Cortex of kidney (tissue), 1 donor: ENCODE measurements at places on chromosomes 6 and 20.

DNA sequence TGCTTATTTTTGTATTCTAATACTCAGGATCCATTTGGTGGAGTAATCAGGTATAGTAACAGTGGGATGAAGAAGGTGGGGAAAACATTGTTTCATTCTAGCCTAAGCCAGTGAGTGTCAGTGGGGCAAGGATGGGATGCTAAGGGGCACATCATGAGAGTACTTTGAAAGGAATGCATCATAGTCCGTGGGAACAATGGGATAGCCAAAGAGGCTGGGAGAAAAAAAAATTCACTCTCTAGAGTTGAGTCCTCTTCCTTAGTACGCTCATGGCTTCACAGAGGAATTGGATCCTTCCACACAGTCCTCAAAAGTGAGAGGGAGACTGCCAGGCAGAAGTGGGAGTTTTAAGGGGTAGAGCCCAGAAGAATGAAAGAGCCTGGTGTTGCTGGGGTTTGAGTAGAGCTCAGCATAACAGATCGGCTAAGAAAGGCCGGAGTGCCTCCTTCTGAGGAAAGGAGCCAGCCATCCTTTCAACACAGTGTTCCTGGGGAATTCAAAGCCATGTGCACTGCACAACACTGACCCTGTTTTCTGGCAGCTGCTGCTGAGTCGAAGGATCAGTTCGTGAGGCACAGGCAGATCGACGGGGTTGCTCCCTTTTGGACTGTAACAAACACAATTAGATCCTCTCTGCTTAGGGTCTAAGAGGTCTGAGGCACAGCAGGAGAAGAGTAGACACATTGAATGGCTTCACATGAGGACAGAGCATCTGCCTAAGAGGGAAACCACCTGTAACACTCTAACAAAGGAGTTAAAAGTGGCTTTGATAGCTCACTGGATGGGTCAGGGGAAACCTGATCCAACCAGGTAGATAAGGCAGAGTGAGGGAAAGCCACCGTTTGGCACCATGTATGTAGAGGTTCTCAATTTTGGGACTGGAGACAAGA is 61.2 kb downstream of the ELOVL5 start:
- DNase-seq = no peak

DNA sequence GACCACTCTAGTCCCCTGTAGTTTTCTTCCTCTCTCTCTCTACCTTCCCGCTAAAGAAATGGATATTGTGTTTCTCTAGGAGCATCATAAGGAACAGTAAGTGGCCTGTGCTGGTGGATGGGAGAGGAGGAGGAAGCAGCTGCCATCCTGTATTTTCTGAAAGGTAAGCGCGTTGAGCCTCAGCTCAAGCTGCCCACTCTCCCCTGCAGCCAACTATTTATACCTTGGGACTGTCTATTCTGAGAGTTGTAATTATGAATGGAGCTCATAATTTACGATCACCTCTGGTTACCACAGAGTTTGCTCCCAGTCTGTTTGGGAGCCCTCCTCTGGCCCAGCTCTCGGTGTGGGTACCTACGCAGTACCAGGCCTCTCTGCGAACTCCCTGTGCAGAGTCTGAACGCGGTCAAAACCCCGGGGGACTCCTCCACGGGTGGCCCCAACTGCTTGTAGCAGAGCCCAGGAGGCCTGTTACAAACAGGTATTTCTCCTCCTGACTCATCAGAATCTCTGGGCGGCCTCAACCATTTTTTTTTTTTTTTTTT is 285.4 kb downstream of the SMOC2 start:
- no peak for DNase-seq

- DNase-seq = no peak
These were observed 84.6 kb upstream of the JAG1 start for GRCh38 chr20:10758446-10758845.

DNA sequence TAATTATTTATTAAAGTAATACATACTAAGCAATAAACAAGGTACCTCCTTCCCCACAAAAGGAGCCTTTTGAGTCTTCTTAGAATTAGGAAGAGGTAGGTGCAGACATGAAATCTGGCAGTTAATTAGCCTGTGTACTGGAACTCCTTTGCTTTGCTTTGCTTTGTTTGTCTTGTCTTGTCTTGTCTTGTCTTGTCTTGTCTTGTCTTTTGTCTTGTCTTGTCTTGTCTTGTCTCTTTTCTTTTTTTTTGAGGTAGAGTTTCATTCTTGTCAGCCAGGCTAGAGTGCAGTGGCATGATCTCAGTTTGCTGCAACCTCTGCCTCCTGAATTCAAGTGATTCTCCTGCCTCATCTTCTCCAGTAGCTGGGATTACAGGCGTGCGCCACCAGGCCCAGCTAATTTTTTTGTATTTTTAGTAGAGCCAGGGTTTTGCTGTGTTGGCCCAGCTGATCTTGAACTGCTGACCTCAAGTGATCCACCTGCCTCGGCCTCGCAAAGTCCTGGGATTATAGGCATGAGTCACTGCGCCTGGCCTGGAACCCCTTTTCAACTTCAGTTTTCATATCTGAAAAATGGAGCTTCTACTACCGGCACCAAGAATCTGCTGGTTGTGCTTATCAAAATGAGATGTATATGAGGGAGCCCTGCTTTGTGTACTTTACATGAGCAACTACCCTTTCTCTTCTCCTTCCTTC is 301.2 kb downstream of the CDKAL1 start:
- DNase-seq = no peak

- DNase-seq = no peak
These were observed 159.3 kb downstream of the CD83 start for GRCh38 chr6:14276667-14277404.

- DNase-seq = no peak
These were observed 49.0 kb downstream of the SYNJ2 start for GRCh38 chr6:158030380-158031300.

DNA sequence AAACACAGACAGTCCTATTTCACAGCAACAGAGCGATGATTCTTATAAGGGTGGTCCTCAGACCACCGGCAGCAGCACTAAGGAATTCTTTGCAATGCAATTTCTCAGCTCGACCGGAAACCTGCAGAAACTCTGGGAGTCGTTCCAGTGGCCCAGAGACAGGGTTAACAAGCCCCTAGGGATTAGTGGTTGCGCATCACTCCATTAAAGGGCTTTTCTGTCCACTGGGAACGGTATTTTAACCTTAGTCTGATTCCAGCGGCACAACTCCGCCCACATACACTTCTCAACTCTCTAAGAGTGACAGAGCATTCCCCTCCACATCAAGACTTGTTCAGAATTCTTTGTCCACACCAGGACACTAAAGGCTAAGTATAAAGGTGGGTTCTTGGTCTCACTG is 341.5 kb downstream of the TFAP2A start:
- no peak for DNase-seq

DNA sequence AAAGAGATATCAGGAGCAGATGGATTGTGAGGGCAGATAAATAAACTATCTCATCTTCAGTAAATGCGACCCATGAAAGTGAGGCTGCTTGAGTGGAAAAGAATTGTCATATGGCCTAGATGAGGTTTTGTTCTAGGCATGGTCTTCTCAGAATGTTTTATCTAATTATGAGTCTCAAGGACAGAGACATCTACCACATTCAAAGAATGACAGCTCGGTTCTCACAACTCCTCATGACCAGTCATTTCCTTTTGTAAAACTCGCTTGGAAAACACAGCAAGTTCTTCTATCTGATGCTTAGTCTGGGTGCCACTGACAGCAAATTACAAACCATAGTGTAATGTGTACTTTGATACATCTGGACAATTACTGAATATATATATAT is 140.5 kb downstream of the CCDC170 start:
- DNase-seq = no peak

DNA sequence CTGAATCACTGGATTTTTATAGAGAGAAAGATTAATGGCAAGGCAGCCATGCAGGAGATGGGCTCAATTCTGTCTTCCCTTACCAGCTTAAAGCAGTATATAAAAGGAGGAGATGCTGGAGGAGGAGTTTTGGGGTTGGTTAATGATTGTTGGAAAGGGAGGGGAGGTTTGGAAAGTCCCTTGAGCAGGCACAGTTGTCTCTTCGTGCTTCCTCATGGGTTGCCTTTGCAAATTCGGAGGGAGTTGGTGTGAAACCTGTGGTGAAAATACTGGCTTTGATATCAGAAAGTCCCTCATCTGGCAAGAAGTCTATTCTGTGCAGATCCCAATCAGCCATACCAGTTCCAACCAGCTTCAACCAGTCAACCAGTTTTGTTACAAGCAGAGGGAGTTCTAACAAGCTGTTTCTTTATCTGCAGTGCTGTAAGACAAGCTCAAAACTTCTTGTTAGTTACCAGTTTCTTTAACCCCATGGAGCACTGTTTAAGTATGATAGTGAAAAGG is 107.0 kb downstream of the HIVEP1 start:
- DNase-seq = no peak

- DNase-seq = no peak
These were observed 36.4 kb downstream of the PSMG4 start for GRCh38 chr6:3294921-3295871.

DNA sequence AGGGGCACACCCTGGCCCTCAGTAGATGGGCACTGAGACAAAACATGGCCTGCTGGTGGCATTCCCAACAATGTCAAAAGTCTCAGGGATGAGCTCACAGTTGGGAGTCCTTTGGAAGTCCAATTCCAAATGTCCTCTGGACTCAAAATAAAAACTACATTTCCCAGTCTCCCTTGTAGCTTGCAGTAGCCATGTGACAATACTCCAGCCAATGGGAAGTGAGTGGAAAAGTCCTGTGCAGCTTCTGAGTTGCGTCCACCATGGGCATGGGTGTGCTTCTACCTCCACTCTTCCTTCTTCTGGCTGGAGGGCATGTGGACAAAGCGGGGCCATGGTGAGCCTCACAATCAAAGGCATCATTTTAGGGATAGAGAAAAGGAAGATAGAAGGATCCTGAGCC is 5.8 kb upstream of the ADAM33 start:
- DNase-seq = no peak

DNA sequence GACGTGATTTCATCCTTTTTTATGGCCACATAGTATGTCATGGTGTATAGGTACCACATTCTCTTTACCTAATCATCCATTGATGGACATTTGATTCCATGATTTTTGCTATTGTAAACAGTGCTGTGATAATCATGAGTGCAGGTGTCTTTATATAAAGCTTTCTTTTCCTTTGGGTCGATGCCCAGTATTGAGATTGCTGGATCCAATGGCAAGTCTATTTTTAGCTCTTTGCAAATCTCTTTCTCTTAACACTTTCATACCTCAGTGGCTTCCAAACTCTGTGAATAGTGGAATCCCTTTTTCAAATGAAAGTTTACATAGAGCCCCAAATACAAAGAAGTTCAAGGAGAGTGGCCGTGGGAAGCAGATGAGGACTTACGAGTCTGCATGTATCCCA is 105.8 kb upstream of the SPTLC3 start:
- DNase-seq = no peak

DNA sequence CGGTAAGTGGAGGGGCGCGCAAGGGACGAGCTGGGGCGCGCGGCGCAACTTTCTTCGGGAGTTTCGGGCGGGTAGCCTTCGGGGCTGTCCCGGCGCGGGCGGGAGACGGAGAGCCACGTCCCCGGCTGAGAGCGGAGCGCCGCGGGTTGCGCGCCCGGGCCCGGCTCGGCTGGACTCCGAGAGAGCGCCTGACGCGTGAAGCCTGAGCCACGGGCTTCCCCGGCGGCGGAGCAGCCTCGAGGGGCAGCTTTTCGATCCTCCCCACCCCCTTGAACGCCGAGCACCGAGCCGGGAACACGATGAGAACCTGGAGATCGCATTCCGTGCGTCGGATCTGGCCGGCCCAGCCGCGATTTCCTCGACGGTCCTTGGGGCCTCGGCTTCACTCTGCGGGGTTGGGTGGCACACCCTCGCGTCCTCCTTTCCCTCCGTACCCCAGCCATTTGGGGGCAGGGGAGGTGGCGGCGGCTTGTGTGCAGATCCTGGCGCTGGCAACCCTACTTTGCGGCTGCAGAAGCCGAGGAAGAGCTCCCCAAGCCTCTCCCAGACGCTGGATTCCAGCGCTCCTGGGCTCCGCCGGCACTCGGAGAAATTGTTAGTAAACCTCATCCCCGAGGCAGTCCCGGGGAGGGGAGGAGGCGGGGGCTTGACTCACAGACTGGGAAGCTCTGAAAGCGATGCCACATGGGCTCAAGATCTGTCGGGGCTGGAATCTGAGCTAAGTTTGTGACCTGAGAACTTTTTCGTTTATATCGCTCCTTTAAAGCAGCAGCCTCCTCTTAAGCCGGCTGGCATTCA is 572 bp downstream of the DSE start:
- no peak for DNase-seq

DNA sequence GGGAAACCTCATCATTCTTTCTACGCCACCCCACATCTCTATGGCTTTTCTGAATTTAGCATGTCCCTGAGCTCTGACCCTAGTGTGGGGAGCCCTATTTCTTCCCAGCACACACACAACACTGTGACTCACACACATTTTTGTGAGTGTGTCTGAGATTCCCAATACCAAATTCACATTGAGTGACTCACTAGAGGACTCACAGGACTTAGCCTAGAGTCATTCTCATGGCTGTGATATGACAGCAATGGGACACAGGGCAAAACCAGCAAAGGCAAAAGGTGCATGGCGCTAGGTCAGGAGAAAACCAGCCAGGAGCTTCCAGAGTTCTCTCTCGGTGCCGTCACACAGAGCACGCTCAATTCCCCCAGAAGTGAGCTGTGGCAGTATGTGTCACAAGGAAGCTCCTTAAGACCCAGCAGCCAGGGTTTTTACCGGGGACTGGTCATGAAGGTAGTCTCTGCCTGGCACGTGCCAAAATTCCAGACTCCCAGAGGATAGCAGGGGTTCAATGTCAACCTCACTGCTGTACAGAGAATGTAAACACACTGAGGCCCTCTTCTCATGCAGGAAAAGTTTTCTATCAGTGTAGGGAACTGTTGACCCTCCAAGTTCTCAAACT is 6.2 kb downstream of the CSTL1 start:
- no peak for DNase-seq

GRCh38 chr6:69915346-69915745 is 49.0 kb downstream of the COL19A1 start:
- DNase-seq = no peak

- DNase-seq = no peak
These were observed 273.6 kb downstream of the PACRG start for GRCh38 chr6:163001330-163001729.

DNA sequence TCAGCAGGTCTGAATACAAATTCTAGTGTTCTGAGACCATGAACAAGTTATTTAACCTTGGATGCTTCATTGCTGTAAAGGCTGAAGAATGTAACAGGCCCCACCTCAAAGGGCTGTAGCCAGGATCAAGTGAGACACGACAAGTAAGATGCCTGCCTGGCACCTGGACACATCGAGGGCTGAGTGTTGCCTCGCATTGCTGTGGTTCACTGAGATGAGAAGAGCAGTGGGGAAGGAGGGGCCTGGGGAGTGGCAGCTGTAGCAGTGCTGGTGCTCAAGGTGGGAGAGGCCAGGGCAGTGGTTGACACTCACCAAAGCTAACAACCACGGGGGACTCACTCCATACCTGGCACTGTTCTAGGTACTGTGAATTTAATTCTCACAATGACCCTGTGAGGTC is 187.8 kb downstream of the KIF16B start:
- DNase-seq = no peak
